ENCODE measurements at places on chromosomes 1 and 21.

- DNase-seq, result no peak
Measured at GRCh38 chr1:81714636-81715035, 86.1 kb upstream of the ADGRL2 start.

- DNase-seq, result no peak
Measured at GRCh38 chr1:153342178-153342577, 6.5 kb downstream of the PGLYRP4 start.

DNA sequence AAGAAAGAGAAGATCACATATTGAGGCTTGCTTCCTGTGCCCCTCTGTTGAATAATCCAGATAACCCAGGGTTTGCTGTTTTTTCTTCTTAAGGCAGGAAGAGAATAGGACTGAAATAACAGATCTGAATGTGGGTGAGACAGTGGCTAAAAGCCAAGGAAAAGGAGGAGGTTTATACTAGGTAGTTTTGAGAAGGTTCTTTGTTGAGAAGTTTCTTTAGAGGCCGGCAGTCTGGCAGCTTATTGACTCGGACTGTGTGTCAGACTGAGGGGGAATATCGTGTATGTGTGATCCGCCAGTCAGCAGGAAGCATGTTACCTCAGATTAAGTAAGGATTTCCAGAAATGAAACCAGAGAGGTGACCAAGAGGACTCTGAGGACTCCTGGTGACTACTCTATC is 119.8 kb downstream of the PLA2G4A start:
- DNase-seq, result no peak

DNA sequence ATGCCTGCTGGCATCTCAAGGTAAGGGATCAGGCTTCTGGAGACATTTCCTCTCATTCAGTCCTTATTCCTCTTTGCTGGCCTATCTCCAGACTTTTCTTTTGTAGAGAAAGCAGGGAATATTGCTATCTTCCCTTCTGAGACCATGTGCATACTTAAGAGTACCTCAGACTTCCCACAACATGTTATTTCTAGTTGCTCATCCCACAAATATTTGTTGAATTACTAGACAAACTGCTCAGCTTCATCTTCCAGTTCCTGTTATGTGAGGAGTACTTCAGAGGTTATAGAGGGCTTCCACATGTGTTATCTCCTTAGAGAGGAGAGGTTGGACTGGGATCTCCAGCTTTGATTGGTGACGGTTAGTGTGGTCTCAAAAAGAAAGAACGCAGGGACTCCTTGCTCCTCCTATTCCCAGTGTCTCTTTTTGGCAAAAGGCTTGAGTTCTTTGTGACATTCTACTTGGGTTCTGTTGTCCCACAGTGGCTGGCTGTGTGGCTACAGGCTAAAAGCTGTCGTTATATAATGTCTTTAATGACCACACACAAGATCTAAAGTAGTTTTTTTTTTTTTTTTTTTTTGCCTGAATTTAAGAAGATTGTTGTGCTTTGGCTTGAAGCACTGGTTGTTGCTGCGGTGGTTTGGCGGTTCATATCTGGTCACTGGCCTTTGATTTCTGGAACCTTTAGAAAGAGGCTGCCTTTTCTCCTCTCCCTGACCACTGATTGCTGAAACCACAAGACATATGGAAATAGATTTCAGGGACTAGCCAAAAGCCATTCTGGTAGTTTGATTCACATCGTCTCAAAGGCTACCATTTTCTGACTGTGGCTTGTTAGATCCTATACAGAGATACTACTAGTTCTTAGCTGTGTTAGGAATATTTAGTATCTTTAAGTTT is 78.7 kb downstream of the FGGY start:
- no peak for DNase-seq

All from HT-29 (cell line).